Adipocyte (in vitro differentiated cells): ENCODE measurements at places on chromosomes 11 and 22.

DNA sequence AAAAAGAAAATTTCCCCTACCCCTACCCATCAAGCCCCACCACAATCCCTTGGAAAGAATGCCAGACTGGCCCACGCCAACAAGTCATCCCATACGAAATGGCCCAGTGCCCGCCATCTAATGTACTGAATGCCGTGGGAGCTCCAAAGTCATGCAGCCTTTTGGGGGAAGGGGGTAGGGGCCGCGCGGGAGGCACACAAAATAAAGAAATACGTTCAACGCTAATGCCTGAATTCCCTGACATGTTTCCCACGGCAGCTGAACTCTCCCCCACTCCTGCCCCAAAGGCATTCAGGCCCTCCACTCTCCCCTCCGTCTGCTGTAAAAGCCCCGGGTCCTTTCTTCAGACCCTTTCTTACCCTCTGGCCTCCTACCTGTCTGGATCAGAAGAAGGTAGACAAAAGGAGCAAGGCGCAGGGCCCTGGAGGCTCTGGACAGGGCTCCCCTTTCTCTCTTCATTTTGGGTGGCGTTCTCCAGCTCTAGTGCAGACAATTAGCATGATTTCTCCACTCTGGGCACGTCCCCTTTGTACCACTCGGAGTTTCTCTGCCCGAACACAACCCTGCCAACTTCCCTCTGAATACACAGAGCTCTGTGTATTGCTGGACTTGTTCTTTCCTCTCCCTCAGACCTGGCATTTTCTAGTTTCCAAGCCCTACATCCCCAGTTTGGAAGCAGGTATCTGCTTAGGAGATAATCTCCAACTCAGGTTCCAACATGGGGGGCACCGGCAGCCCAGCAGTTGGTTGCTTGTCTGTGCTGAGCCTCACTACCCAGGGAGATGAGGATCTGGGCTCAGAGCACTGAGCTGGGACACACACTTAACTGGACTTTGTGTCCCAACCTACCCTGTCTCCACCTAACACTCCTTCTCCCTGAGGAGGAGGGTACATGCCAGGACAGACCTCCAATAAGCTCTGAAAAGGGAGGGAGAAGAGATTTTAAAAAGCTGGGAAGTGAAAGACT is at the start of gene HEPACAM:
HEPACAM (minus strand) TSS at position 500 of the 967 bp plus-strand sequence; CDS start at position 459, 41 bp downstream.
- no peak for DNase-seq

DNA sequence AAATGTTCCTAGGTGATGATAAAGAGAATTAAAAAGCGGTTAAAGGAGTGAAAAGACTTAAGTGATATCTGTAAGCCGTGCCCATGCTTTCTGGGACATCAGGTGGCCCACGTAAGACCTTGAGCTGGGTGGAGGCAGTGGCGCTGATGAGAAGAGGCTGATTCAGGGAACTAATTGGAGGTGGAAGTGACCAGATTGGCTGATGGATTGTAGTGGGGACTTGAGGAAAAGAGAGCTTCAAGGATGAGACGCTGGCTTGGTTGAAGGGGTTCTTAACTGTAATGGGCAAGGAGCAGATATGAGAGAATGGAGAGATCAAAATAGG is 69.1 kb upstream of the EP300 start:
- no peak for DNase-seq

GRCh38 chr11:5336331-5336730 is 7.0 kb downstream of the OR51B5 start:
- DNase-seq, result no peak

GRCh38 chr22:20741634-20742581 is 32.0 kb upstream of the SERPIND1 start:
- DNase-seq, result peak; percentile 57

- DNase-seq, result no peak
These were observed 16.8 kb upstream of the PANX2 start for GRCh38 chr22:50153756-50154140.

GRCh38 chr11:363948-364761 is 5.1 kb upstream of the B4GALNT4 start:
- DNase-seq, result no peak

DNA sequence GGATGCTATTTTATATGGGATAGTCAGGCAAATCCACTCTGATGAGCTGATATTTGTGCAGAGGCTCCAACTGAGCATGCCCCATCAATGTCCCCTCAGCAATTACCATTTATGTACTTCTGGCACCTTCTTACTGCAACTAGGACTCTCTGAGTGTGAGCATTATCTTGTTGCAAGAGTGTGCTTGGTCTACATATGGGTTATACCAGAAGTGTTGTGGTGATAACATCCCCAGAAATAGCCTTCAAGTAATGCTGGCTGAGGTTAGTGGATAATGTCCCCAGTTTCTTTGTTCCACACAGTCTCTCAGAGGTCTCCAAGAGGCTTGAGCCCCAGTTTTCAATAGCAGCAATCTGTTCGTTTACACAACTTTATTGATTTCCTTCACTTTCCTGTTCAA is 408.6 kb downstream of the JRKL start:
- no peak for DNase-seq

DNA sequence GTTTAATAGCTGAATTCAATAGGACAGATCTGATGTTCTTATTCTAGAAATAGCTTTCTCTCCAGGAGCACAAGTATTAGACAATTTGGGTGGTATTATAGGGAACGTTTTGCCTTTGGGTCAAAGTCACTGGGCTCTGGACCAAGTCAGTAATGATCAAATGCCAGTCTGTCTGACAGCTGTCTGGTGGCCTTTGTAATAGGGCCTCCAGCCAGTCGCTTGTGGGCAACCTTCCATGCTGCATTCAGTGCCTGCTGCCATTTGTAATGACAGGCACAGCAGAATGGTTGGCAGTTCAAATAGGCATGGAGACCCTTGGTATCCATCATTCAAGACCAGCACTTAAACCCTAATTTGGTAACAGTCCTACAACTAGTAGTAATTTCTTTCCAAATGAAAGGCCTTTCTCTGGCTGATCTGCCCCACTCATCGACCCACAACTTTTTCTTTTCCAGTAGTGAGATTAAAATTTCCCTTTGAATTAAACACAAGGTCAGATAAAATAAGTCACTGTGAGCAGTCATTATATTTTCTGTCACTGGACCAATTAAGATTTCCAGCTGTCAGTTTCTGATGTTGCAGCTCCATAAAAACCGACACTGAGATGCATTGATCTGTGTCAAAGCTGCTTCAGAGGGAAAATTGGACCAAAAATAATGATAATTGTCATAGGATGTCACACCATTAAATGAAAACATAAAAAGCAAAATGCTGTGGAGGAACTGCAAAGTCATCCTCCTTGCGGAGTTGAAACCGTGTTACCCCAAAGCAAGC is 1038.1 kb downstream of the LRRC4C start:
- no peak for DNase-seq

DNA sequence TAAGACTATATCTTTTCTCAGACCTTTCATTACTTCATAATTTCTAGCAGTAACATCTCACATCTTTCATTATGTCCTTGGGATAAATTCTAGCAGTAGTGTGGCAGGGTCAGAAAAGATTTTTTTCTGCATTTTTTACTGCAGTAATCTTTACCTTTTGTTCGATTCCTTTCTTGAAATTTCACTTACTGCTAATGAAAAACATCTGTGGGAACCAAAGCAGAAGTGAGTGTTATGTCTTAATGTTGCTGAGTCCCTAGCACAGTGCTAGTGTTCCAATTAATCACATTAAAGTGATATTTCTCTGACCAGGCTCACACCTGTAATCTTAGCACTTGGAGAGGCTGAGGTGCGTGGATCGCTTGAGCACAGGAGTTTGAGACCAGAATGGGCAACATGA is 123.6 kb downstream of the EHF start:
- peak; percentile 48 for DNase-seq

GRCh38 chr11:12543596-12544415 is 130.4 kb upstream of the TEAD1 start:
- no peak for DNase-seq

GRCh38 chr11:6012035-6012668 is 5.4 kb upstream of the OR56A4 start:
- no peak for DNase-seq

- no peak for DNase-seq
These were observed 55.0 kb downstream of the BRD1 start for GRCh38 chr22:49772692-49773091.

DNA sequence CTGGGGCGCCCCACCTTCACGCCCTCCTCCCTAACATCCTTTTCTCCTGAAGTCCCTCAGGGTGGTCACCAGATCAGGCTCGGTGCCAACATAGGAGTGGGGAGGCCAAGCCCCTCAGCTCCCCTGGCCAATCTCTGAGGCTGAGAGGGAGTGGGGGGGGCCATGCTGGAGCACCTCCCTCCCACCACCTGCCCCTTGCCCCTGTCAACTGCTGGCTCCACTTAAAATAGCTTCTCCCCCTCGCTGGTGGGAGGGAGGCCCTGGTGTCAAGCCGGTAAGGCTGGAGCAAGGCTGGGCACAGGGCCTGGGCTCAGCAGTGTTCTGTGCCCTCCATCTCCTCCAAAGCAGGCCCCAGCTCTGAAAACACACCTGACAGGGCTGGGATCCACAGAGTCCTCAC is 4.9 kb downstream of the PLXNB2 start:
- DNase-seq, result peak; percentile 16

- DNase-seq, result no peak
These were observed 114.2 kb upstream of the NAV2 start for GRCh38 chr11:19598456-19598855.

DNA sequence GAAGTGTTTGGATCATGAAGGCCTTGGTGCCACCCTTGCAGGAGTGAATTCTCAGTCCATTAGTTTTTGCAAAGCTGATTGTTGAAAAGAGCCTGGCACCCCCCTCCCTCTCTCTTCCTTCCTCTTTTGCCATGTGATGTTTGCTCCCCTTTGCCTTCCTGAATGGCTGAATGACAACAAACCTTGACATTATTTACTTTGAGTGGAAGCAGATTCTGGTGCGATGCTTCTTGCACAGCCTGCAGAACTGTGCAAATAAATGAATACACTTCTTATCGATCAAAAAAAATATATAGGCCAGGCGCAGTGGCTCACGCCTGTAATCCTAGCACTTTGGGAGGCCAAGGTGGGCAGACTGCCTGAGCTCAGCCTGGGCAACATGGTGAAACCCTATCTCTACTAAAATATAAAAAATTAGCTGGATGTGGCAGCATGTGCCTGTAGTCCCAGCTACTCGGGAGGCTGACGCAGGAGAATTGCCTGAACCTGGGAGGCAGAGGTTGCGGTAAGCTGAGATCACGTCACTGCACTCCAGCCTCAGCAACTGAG is 2.0 kb upstream of the NARS2 start:
- no peak for DNase-seq

GRCh38 chr11:15927864-15928217 is 428.5 kb downstream of the SOX6 start:
- DNase-seq, result no peak

DNA sequence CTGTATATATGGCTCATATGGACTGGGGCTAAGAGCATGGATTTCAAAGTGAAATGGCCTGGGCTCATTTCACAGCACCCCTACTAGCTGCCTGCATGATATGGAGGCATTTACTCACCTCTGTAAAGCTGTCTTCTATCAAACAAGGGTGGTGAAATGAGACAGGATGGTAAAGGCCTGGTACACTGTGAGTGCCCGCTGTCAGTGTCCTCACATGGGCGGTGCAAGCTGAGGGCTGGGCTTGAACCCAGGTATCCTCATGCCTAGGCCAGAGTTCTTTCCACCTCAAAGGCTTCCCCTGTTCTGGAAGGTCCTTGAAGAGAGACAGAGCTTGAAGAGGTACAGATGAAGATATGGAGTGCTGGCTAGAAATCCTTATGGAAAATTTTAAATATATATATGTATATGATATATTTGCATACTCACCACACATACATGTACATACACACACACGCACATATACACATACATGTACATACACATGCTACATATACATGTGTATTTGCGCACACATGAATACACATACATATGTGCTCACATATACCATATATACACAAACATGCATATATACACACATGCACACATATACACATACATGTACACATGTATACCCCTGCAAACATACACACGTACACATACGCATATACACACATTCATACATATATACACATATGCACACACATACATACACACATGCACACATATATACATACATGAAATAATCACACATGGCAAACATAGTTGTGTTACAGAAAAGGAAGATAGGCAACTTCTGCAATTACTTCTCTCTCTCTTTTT is 44.7 kb downstream of the MICAL2 start:
- DNase-seq, result no peak

DNA sequence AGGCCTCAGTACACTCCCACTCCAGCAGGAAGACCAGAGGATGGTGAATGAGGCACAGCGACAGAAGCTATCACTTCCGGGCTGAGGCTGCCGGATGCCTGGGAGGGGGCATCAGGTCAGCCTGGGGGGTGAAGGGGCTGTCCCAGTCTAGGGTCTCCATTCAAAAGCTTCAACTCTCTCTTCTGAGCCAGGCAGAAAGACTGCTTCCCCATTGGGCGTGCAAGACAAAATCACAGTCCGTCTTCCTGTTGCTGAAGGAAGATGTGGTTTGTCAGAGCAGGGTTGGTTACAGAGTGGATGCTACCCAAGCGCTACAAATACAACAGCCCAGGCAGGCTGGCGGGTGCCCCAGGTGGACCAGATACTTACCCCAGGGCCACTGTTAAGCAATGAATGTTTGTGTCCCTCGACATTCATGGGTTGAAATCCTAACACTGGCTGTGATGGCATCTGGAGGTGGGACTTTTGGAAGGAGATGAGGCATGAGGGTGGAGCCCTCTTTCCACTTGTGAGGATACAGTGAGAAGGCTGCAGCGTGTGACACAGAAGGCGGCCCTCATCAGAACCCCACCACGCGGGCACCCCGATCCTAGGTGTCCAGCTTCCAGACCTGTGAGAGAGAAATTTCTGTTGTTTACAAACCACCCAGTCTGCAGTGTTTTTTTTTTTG is 12.0 kb downstream of the UPK3A start:
- no peak for DNase-seq

DNA sequence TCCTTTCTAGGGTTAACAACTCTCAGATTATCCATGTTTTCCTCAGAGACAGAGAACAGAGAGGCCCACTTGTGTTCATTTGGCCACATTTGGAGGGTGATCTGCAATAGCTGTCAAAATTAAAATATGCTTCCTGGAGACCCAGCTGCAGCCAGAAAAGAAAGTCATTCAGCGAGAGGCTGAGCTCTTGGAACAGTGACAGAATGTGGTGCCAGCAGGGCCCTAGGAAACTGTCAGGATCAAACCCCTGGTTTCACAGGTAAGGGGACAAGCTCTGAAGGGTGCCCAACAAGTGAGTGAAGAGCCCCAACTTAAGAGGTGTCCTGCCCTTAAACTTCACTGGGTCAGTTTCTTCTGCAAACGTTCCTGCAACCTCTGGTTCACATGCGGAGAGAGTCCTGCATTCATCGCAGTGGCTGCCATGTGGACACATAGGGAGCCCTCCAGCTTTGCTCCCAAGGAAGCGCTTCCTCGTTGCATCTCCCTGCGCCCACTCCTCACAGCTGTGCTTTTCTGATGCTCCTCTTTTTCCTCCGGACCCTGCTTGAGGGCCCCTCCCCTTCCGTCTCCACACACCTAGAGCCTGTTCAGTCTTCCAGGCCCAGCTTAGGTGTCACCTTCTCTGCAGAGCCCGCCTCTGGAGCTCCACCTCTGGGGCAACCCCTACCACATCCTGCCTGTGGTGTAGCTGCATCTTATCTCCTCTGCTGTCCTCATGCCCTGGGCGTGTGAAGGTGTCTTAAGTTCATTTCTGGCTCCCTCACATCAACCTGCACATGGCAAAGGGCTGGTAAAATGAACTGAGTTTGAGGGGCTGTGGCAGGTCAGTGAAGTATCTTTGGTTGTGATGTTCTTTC is 3.9 kb downstream of the UCP3 start:
- no peak for DNase-seq
